RKO (cell line): ENCODE measurements at places on chromosomes 2 and 18.

- no peak for DNase-seq
Measured at GRCh38 chr2:219656526-219656925, 29.1 kb downstream of the SLC4A3 start.

DNA sequence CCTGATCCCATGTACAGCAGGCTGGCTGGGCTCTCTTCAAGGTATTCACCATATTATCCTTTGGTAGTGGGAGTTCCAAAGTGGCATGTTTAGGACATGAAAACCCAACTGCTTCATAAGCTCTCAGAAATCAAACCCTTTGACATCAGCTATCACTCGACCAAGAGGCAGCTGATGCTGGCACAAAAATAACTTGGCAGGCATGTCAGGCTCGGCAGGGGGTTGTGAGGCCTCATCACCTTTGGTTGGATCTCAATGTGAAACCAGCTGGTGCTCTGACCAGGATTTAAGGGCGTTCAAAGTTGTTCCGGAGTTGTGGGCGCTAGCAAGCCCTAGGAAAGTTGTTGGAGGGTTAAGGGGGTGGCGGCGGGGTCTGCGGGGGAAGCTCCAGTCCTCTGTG is 171.9 kb downstream of the FHOD3 start:
- DNase-seq: no peak

DNA sequence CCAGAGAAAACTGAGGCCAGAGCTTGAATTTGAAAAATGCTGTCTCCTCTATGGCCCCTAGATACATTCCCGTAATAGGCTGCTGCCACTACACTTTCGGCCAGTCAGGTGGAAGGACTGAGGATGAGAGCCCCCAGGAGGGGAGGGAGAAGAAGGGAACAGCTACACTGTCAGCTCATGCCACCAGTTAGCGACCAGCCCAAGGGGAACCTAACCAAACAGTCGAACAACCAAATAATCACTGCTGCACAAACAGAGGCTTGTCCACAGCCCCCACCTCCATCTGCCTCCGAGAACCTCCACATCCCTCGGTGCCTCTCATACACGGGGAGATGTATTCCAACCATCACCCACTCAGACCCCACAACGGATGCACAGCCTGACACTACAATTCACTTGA is 7.3 kb downstream of the ZNF516 start:
- no peak for DNase-seq

- DNase-seq: peak; percentile 60
Measured at GRCh38 chr18:22703883-22704585, 229.1 kb upstream of the RBBP8 start.

GRCh38 chr2:236164201-236164924 is 3.8 kb downstream of the GBX2 start:
- DNase-seq: no peak

GRCh38 chr2:170365686-170366085 is 187.7 kb downstream of the MYO3B start:
- DNase-seq: no peak
